ENCODE measurements at places on chromosomes 12 and 14. TPM values are rescaled to one million over a fixed set of nuclear protein-coding genes. Genes with fewer than 3 reads are reported as not detected.

The GPR135 gene
- 1.7 TPM for total RNA-seq

The COX8C gene
- not detected for total RNA-seq

The DTX3 gene
- total RNA-seq = 36.2 TPM

DNA sequence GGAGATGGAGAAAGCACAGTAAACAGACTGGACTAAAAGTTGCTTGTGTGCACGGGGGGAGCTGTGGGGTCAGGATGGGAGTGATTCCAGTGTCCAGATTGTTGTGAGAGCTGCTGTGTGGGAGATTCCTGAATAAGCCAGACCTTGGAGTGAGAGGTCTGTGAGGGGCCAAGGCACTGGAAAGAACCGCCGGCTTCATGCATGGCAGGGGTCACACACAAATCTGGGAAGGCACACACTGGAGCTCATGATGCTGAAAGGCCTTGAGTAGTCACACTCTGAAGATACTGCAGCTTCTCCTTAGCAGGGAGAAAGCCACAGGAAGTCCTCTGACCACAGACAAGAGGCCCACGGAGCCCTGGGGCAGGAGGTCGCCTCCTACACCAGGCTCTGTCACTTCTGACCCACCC lies 23.1 kb downstream of the ADCY6 start:
- no peak overlapping the region for H3K4me3 ChIP-seq
- no peaks in the 10 kb centered on the region for H3K27me3 ChIP-seq

GRCh38 chr12:40207551-40207950 lies 17.2 kb upstream of the LRRK2 start:
- H3K4me1 ChIP-seq = no peaks in the 10 kb centered on the region
- no peak for DNase-seq
- no peaks in the 10 kb centered on the region for H3K36me3 ChIP-seq
- no peak overlapping the region for H3K27ac ChIP-seq
- no peaks in the 10 kb centered on the region for H3K27me3 ChIP-seq

GRCh38 chr12:92105676-92106075 lies 40.0 kb downstream of the BTG1 start:
- peaks cover 68% of the 10 kb centered on the region for H3K4me1 ChIP-seq
- DNase-seq = no peak
- H3K4me3 ChIP-seq = peak overlapping the region; percentile 78
- no peaks in the 10 kb centered on the region for H3K27me3 ChIP-seq
- no peaks in the 10 kb centered on the region for H3K36me3 ChIP-seq

- no peaks in the 10 kb centered on the region for H3K4me1 ChIP-seq
- DNase-seq = no peak
- H3K36me3 ChIP-seq = peaks cover 31% of the 10 kb centered on the region
- H3K27me3 ChIP-seq = no peaks in the 10 kb centered on the region
- no peak overlapping the region for H3K4me3 ChIP-seq
These were observed 27.6 kb downstream of the TDP1 start for GRCh38 chr14:89983375-89983774.
